ENCODE measurements at places on chromosomes 7 and 10.

DNA sequence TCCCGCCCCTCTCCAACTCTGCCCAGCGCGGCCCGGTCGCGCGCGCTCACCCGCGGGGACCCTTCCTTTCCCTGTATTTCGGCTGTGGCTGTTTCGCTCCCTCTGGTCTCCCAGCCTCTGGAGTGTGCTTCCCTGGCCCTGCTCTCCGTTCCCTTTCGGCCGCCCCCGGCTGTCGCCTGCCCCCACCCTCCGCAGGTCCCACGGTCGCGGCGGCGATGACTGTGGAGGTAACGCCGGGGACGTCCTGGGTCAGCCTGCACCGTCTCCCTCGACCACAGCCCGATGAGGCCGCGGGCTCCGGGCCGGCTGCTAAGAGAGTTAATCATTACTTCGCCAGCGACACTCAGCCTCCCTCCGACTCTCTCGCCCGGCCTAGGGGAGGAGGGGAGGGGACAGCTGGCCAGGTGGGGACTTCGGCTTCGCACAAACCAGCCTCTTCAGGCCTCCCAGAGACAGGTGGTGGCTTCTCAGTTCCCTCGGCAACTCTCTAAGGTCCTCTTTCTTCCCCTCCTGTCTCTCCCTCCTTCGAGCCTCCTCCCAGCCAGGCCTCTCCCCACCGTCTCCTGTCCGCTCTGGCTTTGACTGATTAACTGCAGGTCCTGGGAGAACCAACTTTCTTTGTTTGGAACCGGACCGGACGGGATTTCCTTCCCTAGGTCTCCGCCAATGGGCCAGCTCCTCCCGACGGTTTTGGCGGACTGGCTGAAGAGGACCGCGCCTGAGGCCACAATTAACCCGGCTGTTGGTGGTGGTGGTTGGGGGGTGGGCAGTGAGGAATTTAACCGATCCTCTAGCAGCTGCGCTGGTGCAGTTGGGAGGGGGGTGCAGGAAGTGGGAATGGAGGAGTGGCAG lies 5.6 kb upstream of the PAX2 start:
- no peak for DNase-seq

DNA sequence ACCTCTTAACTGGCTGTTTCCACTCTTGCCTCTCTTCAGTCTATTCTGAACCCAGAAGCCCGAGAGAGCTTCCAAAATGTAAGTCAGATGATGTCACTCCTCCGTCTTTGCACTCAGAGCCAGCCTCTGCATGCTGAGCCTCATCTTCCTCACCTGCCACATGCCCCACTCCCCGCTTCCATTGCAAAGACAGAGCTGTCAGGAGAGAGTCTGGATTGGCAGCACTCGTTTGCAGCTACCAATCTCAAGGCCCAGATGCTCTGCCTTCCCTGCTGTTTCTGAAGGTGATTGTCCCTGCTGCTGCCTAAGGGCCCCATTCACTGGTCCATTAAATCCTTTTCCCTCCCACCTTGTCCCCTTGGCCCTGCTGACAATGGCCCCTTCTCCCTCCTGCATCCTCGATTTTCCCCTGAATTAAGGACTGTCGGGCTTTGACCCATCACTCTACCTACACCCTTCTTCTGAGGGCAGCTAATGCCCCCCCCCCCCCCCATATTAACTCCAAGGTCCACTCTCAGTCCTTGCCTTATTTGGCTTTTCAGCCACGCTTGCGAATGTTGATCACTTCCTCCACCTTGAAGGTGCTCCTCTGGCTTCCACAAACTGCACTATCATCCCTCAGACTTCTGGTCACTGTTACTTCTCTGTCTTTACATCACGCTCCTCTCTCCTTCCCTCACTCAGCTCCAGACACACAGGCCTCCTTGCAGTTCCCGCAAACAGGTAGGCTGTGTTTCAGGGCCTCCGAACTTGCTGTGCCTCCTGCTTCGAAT lies 98.5 kb downstream of the CHN2 start:
- DNase-seq, result no peak

DNA sequence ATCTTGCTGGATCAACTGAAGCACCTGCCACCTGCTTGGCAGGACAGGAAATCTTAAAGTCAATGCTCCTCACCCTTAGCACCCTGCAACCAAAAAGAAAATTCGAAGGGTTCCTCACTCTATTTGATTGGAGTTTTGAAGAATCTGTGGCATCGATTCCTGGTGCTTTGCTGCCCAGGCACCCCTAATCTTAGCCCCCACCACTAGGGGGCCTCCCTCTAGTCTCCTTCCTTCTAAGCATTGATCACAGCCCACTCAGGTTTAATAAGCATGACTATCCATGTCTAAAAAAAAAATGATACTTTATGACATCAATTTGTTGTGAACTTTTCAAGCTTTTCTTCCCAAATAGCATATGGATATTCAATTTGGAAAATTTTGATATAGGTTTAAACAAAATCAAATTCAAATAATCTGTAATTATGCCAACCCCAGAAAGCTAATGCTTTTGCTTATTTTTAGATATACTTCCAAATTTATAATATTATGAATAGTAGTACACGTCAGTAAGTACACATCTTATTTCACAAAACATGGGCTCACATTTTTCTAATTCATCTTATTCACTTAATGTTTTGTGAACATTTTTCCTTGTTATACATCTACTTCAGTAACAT lies 45.3 kb downstream of the NRG3 start:
- DNase-seq, result no peak

GRCh38 chr7:87608431-87608830 lies 7.7 kb upstream of the ABCB1 start:
- DNase-seq, result no peak

DNA sequence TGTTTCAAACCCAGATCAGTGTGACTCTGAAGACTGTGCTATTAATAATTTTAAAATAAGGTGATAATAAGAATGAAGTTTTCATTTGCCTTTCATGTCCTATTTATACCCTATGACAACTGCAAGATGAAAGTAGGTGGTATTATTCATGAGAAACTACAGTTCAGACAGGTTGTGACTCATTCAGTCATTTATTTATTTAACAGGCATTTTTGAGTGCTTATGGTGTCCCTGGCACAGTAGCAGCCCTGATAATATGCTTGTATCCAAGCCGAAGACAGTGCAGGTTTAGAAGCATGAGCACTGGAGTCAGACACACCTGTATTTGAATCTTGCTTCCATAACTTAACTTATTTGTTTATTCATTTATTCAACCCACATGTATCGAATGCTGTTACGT lies 87.1 kb downstream of the FZD1 start:
- DNase-seq, result no peak

GRCh38 chr10:128892005-128892404 lies 575.0 kb upstream of the MGMT start:
- DNase-seq, result no peak

DNA sequence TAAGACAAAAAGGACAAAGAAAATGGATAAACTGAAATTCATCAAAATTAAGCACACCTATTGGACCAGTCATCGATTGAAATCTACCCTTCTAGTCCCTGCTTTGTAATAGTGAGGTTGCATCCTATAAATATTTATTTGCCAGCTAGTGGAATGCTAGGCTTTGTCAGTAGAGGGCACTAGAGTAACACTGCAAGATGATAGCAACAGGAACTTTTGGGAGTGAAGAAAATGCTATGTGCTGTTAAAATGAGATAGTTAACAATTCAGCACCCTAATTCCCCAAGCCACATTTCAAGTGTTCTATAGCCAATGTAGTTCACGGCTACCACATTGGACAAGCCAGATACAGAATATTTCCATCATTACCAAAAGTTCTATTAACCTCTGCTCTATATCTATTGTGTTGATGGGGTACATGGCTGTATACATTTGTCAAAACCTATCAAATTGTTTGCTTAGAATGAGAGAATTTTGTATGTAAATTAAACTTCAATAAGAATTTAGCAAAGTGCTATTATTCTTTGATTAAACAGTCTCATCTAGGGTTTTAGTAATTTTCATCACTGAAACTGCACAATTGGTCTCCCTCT lies 69.8 kb downstream of the LSMEM1 start:
- DNase-seq, result no peak

DNA sequence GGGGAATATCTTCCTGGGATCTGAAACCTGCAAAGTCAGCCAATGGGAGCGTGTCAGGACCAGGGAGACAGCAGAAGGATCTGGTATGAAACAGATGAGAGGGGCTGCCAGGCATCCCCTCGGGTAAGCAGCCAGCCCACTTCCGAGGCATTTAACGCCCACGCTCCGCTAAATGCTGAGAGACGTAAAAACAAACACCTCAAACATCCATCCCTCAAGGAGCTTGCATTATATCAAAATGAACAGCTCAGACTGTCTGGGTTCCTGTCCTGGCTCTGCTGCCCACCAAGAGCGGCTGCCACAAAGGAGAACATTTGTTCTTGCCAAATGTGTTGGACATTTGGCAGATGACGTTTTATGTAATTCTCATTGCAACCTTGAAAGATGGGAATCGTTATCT lies 7.0 kb upstream of the SERPINE1 start:
- no peak for DNase-seq

- DNase-seq, result no peak
These were observed 61.2 kb downstream of the PRKCQ start for GRCh38 chr10:6518791-6519429.

DNA sequence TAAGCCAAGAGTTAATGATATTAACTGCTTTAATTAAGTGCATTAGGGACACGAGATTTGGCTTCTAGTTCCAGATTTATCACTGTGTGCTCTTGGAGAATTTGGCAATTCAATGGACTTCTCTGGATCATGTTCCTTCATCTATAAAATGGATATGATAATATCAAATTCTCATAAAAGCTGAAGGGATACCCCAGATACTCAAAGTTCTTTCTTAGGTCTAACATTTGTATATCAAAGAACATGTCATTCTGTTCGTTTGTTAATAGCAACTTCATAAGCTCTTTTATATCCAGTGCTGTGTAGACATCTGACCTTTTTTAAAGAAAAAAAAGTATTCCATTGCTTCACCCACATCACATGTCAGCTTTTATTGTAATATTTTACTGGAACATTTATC lies 54.6 kb upstream of the HDAC9 start:
- DNase-seq, result no peak

DNA sequence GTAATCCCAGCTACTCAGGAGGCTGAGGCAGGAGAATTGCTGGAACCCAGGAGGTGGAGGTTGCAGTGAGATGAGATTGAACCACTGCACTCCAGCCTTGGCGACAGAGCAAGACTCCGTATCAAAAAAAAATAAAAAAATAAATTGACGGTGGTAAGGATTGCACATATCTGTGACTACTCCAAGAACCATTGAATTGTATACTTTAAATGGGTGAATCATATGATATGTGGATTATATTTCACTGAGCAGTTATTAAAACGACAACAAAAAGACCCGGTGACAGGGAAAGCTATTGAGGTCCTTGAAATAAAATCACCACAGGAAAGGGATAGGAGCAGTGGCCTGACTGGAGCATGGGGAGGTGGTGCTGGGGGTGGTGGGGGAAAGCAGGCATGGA lies 31.2 kb upstream of the COMTD1 start:
- no peak for DNase-seq

- DNase-seq, result no peak
These were observed 523.9 kb downstream of the SUGCT start for GRCh38 chr7:40658729-40659128.
